ENCODE measurements at places on chromosomes 3 and 15.

DNA sequence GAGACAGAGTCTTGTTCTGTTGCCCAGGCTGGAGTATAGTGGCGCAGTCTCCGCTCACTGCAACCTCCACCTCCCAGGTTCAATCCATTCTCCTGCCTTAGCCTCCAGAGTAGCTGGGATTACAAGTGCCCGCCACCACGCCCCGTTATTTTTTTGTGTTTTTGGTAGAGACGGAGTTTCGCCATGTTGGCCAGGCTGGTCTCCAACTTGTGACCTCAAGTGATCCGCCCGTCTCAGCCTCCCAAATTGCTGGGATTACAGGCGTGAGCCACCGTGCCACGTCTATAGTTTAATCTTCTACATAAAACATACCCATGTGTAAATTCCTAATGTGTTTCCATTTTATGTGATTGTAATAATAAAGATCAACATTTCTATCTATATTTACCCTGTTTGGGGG, 1.7 kb downstream of the GALK2 start:
- DNase-seq = no peak

- DNase-seq = no peak
Observed at GRCh38 chr3:64345371-64345770, 120.1 kb upstream of the PRICKLE2 start.

DNA sequence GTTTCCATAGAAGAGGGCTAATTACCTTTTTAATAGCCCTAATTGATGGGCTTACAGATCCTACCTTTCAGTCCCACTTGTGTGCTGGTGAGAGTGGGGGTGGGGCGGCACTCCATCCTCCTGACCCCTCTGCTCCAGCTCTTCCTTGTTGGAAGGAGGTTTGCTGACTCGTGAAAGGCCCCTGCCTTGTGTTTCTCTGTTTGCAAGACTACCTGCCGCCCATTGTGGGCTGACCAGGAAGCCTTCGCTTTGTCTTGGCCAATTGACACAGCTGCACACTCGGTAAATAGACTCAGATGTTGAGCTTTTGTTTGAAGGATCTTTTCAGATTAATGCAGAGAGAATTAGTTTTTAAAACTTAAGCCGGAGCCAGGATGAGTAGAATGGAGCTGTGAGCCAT, 197.3 kb upstream of the HES1 start:
- DNase-seq = no peak

GRCh38 chr3:55330756-55331155, 156.3 kb downstream of the WNT5A start:
- no peak for DNase-seq

- DNase-seq = no peak
Observed at GRCh38 chr15:89150762-89151664, 62.8 kb downstream of the ABHD2 start.

DNA sequence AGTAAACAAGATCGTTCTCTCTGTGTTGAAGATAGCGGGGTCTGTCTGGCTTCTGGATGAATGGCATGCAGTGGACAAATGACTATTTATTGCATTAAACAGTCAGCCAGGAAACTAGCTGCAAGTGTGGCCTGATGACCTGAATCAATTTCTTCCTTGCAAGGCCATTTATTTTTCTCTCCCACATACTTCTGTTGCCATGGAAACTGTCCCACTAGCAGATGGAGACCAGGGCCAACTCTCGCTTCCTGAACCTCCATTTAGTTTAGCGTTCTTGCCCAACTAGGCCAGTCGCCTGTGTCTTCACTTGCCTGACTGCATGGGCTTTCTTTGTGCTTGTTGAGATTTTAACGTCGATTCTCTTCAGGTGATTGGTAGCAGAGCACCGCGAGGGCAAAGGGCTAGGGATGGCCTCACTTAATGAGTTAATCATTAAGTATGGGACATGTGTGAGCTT, 27.6 kb downstream of the LMCD1 start:
- DNase-seq = peak; percentile 47

DNA sequence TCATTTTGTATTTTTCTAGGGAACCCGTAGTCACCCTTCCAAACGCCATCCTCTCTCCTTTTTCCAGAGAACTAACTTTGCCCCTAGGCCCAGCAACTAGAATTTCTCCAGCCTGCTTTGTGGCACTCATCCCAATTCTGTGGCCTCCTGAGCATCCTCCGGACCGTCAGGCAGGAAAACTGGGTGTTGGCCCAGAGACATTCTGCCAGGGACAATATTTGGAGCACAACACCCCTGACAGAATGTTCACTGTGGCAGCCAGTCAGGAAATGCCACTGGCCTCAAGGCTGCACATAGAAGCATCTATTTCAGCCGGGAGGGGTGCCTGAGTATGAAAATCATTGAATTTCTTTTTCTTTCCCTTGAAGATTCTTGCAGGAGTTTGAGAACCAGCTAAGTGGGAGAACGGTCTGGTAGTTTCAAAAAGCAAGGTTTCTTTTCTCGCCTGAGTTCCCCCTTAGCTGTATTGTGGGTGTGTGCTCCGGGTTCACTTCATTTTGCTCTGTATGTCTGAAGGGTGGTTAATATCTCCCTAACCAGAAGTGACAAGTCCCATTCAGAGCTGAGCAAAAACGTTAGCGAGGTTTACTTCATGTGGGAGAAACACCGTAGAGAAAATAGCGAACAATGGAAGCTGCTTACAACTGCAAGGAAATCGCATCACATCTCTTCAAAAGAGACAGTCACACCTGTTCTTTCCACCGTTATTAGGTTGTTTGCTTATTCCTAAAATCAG, 108.1 kb upstream of the TPM1 start:
- no peak for DNase-seq

- no peak for DNase-seq
Observed at GRCh38 chr3:24067483-24067882, 122.4 kb downstream of the NR1D2 start.

GRCh38 chr3:12338595-12339546, 50.0 kb downstream of the PPARG start:
- no peak for DNase-seq

DNA sequence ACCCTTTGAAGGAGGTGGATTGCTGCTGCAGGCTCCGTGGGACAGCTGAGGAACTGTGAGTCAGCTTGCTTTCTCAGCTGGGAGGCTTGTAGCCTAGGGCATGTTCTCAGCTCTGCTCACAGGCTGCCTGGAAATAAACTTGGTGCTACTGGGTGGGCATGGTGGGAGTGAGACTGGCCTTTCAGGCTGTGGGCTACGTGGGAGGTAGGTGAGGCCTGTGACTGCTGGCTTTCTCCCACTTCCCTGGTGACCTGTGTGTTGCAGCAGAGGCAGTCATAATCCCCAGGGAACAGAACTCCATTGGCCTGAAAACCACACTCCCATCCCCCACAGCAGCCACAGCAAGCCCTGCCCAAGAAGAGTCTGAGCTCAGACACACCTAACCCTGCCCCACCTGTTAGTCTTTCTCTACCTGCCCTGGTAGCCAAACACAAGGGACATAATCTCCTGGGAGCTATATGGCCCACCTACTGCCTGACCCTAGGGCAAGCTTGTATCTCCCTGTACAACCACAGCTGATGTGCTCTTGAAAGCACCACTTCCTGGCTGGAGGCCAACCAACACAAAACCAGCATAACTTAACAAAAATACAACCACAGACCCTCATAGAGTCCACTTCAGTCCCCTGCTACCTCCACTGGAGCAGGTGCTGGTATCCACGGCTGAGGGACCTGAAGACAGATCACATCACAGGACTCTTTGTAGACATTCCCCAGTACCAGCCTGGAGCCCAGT, 236.5 kb downstream of the SQOR start:
- no peak for DNase-seq

- DNase-seq = no peak
Observed at GRCh38 chr3:141308588-141309218, 59.6 kb upstream of the ZBTB38 start.

- DNase-seq = no peak
Observed at GRCh38 chr15:69731081-69731330, 278.4 kb downstream of the RPLP1 start.

DNA sequence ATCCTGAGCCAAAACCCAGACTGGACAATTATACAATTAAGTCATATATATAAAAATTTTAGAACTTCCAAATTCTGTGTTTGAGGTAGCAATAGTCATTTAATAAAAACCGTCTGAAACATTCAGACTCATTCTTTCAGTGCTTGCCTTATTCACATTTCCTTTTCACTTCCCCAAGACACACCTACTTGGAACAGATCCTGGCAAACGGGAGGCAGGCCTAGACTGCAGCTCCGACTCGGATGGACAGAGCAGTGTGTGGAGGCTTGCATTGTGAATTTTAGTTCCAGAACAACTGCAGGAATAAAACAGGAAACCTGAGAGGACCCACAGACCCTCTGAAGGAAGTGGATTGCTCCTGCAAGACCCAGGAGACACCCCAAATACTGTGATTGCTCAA, 341.4 kb downstream of the CNTN3 start:
- no peak for DNase-seq

DNA sequence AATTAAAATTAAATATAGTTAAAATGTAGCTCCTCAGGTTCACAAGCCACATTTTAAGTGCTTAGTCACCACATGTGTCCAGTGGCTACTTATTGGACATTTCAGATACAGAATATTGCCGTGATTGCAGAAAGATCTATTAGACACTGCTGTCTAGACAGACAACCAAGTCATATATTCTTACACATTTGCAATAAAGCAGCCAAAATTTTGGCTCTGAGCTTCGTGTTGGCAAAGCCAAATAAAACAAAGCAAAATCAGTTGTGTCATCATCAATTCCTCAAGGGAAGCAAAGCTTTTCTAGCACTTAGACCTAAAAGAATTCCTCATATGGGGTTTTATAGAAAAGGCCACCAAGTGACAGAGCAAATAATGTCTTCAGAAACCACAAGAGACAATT, 193.1 kb upstream of the LPP start:
- no peak for DNase-seq

GRCh38 chr3:122183521-122183892, at the start of gene CASR:
TSS of gene CASR (plus strand) at chr3:122183668. CDS start at chr3:122254190, 70,522 bp downstream.
- DNase-seq = no peak

GRCh38 chr3:176964661-176965060, 232.6 kb downstream of the TBL1XR1 start:
- DNase-seq = no peak

DNA sequence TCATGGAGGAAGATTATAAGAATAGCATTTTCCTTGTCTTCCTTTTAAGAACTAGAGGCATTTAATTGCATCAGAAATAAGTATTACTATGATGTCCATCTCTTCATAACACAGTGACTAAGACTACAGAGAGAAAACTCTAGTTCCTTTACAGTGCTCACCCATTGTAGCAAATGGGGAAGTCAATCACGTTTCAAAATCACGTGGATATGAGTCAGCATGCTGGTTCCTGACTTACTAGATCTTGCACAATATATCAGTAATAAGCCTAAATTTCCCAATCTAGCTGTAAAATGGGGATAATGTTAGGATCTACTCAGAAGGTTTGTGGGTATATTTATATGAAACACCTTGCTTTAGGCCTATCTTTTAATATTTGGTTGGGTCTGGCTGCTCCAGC, 254.8 kb upstream of the EOMES start:
- DNase-seq = no peak

DNA sequence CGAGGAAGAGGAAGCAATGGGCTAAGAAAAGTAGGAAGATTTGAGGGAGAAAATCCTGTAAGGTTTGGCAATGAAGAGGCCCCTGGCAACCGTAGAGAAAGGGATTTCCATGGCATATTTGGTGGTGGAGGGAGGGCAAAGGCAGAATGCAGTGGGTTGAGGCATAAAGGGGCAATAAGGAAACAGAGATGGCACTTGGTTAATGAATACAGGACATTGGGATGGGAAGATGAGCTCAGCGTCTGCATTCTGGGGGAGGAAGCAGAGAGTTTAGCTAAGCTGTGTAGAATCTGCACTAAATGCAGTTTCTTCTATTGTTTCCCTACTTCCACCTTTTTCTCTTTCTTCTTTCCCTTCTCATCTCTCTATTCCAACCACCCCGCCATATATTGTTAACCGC, 83.6 kb downstream of the LRTM1 start:
- no peak for DNase-seq

- DNase-seq = no peak
Observed at GRCh38 chr15:89858661-89859458, 34.9 kb downstream of the AP3S2 start.

GRCh38 chr3:150106740-150107428, 136.2 kb upstream of the PFN2 start:
- DNase-seq = no peak
